CD14-positive monocyte (primary cell): ENCODE measurements at places on chromosomes 4 and X.
A peak's percentile ranks its signal among the peaks of the same experiment; 100 is the strongest.

DNA sequence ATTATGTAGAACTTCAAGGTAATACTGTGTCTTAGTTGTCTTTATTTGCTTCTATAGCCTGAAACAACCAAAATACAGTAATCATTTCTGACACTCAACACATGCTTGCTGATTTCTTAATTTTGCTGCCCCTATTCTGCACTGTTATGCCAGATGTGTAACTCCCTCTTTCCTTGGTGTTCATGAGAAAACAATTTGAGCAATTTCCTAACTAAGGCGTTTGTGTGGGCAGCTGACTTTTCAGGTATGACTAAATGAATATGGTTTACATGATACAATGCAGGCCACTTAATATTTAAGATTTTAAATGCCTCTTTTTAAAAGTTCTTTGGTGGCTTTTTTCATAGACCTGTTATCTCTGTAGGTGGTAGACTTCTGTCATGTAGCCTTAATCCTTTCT, 46.1 kb upstream of the CENPE start:
- no peak for DNase-seq

DNA sequence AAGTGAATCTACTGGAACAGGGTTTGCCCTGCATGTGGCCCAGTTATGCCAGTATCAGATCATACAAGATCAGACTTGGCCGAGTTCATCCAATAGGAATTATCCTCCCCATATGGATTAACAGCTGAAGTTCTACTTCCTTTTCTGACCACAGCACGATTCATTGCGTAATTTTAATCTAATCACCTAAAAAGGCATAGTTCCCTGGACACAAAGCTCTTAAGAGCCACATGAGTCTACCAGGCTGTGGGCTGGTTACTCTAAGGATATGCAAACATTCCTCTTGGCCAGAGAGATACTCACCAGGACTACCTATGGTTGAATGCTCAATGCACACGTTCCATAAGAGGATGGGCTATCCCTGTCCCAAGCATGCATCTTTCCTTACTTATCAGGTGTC, 46.9 kb downstream of the CHST7 start:
- peak; percentile 26 for DNase-seq

- DNase-seq, result no peak
Observed at GRCh38 chrX:112857478-112857878, 16.8 kb upstream of the AMOT start.

DNA sequence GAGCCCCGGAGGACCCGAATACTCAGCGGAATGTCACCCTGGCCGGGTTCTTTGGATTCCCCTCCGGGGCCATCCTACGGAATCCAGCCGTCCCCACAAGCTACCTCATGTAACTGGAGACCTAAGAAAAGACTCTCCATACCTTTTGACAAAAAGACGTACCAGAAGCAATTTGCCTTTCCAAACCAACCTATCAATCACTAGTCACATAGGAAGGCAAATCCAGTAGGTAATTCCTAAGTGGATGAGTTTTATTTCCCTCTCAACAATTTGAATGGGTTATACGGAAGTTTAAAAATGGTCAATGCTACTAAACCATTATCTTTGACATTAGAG, 16.8 kb downstream of the POU4F2 start:
- no peak for DNase-seq
